Stimulated activated CD4-positive, alpha-beta T cell treated with anti-CD3 and anti-CD28 coated beads, Interleukin-15, amount 100 ng/mL, for 24 hours (primary cell): ENCODE measurements at places on chromosomes 12 and 14.

- no peak for DNase-seq
Observed at GRCh38 chr14:20836668-20837338, 34.2 kb upstream of the RNASE1 start.

- no peak for DNase-seq
Observed at GRCh38 chr12:125549836-125550235, 484.6 kb downstream of the AACS start.

- no peak for DNase-seq
Observed at GRCh38 chr12:121858662-121859572, at the start of gene HPD. Gene HPD, minus strand, starts transcription at chr12:121858859. Its CDS starts 36 bp downstream, at chr12:121858823.

DNA sequence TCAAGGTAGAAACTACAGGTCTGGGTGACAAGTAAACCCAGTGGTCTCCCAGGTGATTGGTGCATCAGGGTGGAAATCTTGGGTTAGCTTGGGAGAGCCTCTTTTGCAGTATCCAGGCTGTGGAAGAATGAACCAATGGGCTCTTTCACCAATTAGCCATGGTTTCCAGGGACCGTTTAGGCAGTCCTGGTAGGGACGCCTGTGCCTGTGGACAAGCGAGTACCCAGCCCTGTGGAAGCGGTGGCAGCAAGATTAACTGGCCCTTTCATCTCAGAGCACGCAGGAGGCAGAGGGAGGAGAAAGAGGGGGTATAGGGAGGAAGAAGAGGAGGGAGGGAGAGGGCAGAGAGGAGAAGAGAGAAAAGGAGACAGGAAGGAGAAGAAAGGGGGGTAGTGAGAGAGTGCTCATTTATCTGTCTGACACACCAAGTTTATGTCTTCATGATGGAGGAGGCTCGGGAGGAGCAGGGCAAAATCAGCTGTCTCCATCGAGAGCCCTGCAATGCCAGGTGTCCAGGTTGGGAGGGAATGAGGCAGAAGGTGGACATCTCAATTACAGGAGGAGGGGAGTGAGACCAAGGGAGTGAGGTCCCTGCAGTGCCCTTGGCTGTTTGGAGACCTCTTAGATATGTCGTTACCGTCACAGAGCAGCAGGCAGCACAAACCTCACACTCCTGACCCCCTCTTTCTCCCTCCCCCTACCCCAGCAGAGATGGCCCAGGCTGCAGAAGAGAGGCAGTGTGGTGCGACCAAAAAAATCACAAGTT lies 4.6 kb upstream of the ZDHHC22 start:
- DNase-seq, result no peak

DNA sequence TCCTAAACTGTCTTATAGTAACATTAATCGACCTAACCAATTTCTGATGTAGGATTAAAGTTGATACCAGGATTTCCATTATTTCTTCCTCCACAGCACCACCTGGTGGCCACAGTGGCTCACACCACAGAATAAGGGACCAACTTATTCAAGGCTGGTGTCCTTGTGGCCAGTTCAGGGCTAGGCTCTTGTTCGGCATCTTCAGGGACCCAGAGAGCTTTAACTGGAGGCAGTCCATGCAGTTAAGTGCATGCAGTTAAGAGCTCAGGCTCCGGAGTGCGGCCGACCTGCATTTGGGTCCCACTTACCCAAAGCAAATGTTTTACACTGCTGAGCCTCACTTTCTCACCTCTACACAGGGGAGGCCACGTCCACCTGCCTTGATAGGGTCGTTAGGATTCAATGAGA lies 42.0 kb upstream of the GPR68 start:
- peak; percentile 86 for DNase-seq

DNA sequence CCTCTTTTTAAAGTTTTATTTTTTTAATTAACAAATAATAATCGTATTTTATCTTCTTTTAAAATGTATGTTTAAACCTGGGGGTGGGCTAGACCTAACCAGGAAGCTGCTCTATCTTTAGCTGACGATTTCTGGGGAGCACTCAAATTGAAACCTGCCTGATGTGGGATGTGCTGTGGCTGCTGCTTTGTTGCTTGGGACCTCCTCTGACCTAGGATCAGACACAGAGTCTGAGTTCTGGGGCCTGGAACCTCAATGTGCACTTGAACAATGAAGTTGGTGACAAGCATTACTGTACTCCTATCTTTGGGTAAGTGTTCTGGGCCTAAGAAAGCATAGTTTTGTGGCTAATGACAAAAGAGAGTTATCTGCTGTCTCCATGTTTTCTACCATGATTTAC lies 386.7 kb downstream of the DAD1 start:
- DNase-seq, result no peak

DNA sequence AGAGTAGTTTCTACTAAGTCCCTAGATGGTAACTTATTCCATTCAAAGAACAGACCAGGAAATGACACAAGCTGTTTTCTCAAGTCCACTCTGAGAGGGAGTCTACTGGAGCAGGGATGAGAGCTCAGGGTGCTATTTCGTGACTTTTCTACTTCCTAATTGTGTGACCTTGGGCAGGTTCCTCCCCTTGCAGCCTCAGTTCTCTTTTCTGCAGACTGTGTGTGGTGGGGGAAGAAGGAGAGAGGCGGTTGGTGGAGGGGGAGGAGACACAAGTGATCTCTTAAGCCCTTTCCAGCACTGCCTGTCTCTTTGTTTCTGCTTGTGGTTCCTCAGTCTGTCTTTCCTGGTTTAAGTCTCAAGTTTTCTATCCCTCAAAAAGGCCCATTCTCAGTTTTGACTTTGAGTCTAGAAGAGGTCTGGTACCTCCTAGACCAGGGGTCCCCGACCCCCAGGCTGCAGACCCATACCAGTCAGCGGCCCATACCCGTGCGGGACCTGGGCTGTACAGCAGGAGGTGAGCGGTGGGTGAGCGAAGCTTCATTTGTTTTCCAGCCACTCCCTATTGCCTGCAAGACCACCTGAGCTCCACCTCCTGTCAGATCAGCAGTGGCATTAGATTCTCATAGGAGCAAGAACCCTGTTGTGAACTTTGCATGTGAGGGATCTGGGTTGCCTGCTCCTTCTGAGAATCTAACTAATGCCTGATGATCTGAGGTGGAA lies 10.7 kb downstream of the FGF6 start:
- no peak for DNase-seq

DNA sequence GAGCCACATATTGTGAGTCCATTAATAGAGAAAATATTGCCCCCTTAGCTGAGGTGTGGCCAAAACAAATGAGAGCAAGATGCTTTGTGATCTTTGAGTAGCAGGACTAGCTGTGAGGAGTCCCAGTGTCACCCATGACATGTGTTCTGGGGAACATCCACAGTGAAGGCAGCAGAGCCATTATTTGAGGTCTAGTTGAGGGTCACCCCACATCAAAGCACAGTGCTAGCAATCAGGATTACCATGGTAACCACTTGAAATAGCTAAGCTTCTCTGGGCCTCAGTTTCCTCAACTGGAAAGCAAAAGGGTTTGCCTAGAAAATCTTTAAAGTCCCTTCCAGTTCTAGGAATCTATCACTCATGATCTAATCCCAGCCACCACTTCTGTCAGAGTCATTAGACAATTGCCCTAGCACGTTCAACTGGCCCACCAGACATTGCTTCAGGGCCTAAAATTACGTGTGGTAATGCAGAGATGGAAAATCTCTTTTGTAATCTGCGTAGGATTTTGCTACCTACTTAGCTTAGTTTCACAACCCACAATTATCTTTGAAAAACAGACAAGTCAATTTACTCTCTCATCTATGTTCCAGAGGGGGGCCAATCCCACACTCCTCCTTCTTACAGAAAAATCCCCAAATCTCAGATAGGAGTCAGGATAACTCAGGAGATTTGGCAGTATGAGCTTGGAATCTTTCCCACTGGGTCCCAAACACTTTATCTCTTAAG lies 251.2 kb upstream of the EGLN3 start:
- DNase-seq, result no peak

DNA sequence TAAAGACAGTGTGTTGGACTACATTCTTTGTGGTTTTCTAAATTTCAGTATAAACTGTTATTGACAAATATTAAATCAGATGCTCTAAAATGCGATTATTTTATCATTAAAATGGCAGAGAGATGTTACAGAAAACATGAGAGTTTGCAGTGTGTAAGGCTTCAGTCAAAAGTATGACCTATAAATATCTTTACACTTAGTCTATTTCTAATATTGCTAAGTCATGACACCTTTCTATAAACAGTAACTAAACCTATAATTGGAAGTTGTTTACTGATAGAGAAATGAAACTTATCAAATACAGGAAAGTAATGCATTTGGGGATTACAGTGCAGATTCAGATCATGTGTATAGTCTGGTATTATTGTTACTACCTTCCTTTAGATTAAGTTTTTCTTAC lies 68.9 kb upstream of the YARS2 start:
- no peak for DNase-seq

DNA sequence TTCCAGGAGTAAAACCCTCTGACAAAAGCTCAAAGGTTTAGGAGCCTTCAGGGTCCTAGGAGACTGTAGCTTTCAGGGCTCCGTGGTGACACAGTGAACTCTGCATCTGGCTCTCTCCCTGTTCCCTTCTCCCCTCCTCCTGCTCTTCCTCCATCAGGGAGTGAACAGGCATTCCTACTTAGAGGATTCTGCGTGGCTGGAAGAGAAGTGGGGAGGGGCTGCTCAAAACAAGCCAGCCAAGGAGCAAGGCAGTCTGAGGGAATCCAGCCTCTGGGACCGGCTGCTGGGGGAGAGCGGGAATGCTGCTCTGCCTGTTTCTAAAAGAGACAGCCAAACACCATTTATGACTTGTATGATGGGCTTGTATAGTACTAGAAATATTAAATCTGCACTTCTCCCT lies 49.5 kb downstream of the RBMS2 start:
- DNase-seq, result no peak

- DNase-seq, result no peak
Observed at GRCh38 chr14:98229656-98230366, 1042.2 kb downstream of the BCL11B start.

GRCh38 chr12:103626498-103626897 lies 39.4 kb downstream of the STAB2 start:
- DNase-seq, result peak; percentile 7

- DNase-seq, result peak; percentile 1
Observed at GRCh38 chr12:106585105-106585520, 2.3 kb downstream of the RFX4 start.

GRCh38 chr12:31574803-31575575 lies 15.9 kb downstream of the DENND5B start:
- no peak for DNase-seq

DNA sequence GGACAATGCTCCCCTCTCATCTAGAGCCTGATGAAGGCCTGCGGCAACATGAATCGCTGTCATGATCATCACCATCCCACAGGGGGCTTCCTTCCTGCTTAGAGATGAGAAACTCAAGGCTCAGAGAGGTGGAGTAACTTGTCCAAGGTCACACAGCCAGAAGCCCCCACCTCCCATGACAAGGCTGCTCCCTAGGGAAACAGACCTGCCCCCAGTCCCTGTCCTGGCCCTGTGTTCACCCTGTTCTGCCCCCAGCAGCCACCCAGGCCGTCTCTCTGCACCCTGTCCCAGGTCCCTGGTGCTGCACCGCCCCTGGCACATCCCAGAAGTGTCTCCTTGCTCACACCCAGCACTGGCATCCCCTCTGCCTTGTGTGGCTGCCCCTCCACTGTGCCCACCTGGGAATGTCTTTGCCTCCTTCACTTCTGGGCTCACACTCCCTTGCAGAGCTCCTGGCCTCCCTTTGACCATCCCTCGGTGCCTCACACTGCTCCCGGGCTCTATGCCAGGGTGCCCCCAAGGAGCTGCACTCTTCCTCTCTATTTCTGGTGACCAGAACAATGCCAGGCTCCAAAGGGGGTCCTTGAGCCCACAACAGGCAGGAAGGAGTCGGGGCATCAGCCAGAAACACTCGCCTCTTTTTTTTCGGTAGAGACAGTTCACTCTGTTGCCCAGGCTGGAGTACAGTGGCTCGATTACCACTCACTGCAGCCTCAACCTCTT lies 70.5 kb downstream of the BCL11B start:
- no peak for DNase-seq

DNA sequence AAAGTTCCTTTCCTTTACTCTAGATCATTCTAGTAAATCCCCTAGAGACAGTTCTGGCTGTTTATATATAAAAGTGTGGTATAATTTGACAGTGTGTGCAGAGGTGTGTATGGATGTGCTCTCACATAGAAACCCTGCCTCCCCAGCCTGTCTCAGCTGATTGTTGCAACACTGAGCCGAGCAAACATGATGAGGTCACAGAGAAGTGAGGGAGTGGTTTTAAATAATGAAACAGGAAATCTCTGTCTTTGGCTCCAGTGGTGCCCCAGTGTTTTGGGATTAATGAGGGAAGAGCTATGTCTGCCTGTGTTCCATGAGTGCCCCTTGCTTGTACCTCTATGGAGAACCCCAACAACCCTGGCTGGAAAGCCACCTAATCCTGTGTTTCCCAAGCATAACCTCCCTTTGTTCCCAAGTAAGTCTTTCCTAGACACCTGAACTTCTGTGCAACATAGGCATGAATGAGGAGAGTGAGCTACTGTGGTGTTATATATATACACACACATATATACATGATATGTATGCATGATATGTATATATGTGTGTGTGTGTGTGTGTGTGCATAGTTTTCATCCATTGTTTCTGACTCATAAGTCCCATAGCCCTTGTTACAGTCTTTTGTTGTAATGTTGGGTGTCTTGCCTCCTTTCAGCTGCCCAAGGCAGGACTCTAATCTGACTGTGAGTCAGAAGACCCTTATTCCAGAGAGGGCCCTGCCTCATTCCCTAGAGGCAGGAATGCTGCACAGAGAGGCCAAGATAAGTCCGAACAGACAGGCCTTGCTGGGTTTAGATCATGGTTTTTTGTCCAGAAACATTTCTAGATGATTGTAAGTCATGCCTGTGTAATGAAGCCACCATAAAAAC lies 18.0 kb downstream of the TRAF3 start:
- peak; percentile 39 for DNase-seq
